ENCODE measurements at places on chromosomes 2 and 18.

GRCh38 chr2:43206602-43207001 lies 19.8 kb downstream of the ZFP36L2 start:
- no peak for DNase-seq

- DNase-seq: no peak
Measured at GRCh38 chr2:168632709-168633121, 169.7 kb upstream of the NOSTRIN start.

DNA sequence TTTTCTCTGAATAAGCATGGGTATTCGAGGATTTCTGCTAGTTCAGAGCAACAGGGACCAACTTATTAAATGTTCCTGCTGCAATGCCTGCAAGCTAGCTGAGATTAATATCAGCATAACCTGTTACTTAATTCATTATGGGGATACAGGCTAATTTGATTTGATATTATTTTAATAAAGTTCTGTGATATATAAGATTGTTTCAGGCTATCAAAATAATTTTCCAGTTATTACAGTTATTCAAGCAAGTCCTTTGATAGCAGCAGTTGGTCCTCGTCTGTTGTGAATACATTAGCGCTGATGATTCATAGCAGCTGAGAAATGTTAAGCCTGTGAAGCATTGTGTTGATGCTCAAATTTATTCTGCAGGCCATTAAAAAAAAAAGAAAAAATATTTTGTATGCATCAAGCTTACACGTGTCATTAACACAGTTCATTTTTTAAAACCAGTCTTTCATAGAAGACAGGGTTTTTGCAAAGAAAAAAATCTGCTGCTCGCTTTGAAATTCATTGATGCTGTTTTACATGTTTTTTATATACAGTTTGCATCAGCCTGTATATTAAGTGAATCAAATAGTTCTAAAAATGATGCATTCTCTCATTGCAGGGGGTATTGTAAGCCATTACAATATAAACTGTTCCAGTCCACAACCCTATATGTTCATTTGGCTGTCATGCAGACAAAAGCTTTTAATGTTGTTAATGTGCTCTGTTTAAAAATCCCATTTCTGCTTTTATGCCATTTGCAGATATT lies 482.5 kb downstream of the BCL11A start:
- no peak for DNase-seq

- DNase-seq: no peak
Measured at GRCh38 chr2:85439986-85440385, 21.5 kb downstream of the SH2D6 start.

DNA sequence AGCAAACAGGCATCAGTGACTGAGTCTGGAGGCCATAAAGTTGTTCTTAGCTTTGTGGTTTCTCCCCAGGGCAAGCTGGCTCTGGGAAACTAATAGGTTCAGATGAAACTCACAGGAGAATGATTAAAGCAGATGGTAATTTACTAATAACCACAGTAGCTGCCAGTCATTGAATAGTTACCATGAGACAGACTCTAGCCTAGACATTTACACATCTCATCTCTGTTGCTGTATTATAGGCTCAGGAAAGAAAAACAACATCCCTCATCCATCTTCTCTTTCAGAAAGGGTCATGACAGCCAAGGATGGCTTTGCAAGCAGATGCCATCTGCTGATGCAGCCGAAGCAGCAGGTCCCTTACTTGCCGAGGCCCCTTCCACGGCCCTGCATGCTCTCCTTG lies 314.0 kb upstream of the ID2 start:
- no peak for DNase-seq

- DNase-seq: no peak
Measured at GRCh38 chr2:192544371-192544955, 349.7 kb upstream of the TMEFF2 start.

DNA sequence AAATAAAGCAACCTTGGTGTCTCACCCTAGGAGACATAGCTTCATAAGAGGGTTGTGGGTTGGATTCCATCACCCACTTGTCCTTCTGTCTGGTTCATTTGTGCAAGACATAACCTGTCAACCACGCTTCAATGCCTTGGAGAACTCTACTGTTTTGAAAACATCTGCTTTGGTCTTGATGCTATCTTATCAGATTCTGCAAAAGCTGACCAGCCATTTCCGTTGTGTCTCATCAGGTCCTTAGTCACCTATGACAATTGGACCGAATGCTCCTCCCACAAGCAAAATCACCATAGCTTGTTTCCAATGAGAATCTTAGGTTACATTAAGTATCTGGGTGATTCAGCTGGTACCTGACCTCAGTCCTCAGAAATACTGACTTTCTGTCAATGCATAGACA lies 35.4 kb downstream of the STAT4 start:
- no peak for DNase-seq

GRCh38 chr2:53854678-53855077 lies 5.1 kb downstream of the GPR75 start:
- no peak for DNase-seq

DNA sequence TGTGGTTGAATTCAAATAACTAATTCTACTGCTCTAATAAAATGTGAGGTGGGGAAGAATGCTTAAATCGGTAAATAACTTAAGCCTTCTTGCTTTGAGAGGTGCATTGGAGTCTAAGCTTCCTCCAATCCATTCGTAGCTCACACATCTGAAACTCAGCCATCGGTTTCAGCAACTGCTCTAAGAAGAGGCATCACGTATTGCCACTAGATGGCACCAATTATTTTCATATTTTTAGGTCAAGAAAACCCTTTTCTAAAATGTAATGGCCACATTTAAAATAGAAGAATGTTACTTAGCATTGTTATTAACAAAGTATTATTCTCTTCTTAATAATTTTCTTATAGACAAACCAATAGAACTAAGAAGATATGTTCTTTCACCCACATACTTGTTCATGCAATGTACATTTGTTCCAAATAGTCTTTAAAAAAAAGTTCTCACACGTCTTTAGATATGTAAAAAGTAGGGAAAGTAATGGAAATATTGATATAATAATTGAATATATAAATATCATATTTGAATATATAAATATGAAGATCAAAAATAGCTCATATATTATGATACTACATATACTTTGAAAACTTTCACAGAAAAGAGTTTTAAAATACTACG lies 229.8 kb downstream of the CCDC178 start:
- no peak for DNase-seq

DNA sequence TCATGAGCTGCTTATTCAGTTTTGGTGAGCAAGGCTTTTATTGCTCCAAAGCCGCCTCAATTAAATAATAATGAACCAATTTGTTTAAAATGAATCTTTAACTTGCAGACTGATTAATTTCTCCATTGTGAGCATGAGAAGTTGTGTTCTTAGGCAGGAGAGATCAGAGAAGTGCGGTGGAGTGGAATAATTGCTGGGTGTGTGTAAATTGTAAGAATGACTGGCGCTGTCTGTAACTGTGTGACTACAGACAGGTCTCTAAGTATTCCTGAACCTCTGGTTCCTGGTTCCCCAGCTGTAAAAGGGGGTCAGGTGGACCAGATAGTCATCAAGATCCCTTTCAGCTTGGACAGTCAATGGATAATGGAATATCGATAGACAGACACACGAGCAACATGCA lies 98.0 kb upstream of the EFEMP1 start:
- no peak for DNase-seq

GRCh38 chr2:104050656-104051242 lies 803.2 kb upstream of the POU3F3 start:
- no peak for DNase-seq
